ENCODE measurements at places on chromosomes 11 and 22. TPM values are rescaled to one million over a fixed set of nuclear protein-coding genes. Genes with fewer than 3 reads are reported as not detected.

Gene SCN3B
- not detected for total RNA-seq

Gene KLHL35
- 1.3 TPM for total RNA-seq

Gene CSF2RB
- total RNA-seq: 0.67 TPM

Gene CRYBA4
- total RNA-seq: not detected

Gene AMBRA1
- 38.4 TPM for total RNA-seq

Gene LYVE1
- not detected for total RNA-seq

Gene CLP1
- total RNA-seq: 17.1 TPM

Gene OR2AG1
- total RNA-seq: not detected

Gene MUC5AC
- not detected for total RNA-seq

Gene RIMBP3B
- total RNA-seq: 0.84 TPM

All from activated CD4-positive, alpha-beta T cell treated with anti-CD3 and anti-CD28 coated beads, Interleukin-2, amount 10 ng/mL, durations not matched to agents 7 days and 5 days (primary cell).